ENCODE measurements at places on chromosomes 4 and X.

DNA sequence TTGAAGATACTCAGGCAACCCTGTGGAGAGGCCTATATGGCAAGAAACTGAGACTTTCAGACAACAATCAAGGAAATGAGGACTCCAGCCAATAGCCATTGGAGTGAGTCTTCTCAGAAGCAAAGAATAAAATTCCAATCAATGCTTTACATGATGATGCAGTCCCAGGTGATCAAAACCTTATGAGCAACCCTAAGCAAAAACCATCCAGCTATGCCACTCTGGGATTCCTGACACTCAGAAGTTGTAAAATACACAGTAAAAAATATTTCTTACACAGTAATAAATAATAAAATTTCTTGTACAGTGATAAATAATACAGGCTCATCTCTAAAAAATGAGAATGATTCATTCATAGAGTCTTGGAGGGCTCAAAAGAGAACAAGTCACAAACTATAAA, 150.6 kb downstream of the IL15 start:
- DNase-seq = no peak

GRCh38 chr4:6162885-6163284, 37.5 kb downstream of the JAKMIP1 start:
- DNase-seq = no peak

DNA sequence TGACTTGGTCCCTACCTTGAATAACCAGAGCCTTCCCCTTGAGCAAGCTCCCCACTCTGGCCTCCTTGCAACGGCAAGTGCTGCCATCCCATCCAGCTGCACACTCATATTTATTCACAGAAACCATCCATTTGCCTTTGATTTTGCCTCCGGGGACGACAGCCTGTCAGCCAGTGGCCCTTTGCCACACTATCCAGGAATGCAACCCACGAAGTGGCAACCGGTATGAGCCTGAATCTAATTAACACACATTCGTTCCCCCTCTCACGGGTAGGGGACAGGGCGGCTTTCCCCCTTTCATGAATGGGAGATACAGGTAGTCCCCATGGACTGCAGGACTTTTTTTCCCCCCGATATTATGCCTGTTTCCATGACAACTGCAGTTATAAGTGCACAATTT, 15.5 kb downstream of the CRMP1 start:
- no peak for DNase-seq

DNA sequence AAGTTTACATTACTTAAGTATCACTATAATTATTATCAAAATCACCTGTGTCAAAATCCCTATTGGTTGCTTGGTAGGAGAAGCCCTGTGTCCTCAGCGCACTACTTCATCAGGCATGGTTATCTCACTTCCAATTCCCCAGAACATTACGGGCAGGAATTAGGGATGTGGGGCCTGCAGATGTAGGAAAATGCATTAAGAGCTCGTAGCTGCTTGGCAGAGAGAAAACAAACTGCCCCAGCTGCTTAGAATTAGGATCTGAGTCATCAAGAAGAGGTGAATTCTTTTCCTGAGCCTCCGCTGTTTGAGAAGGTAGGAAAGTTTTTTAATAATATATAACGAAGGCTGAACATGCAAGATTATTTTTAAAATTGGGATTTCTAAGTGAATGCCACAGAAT, 31.1 kb upstream of the CLNK start:
- no peak for DNase-seq

DNA sequence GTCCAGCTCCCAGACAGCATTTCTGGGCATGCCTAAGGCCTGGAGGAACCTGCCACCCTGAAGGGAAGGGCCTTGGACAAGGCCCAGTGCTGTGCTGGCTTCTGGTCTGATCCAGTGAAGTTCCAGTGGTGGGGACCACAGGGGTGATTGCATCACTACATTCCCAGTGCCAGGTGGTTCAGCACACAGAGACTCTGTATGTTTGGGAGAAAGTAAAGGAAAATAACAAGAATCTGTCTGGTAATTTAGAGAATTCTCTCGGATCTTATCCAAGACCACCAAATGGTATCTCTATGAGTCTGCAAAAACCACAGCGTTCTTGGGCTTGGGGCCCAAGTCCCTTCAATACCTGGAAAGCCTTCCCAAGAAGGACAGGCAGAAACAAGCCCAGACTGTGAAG, 131.8 kb upstream of the MAD2L1 start:
- no peak for DNase-seq

- DNase-seq = no peak
Measured at GRCh38 chr4:68271851-68272357, 26.4 kb upstream of the TMPRSS11B start.

GRCh38 chr4:102157984-102158383, 187.3 kb downstream of the SLC39A8 start:
- no peak for DNase-seq

- DNase-seq = no peak
Measured at GRCh38 chr4:102632241-102633065, 128.3 kb downstream of the MANBA start.

GRCh38 chr4:176988226-176988625, 195.5 kb upstream of the VEGFC start:
- DNase-seq = no peak

DNA sequence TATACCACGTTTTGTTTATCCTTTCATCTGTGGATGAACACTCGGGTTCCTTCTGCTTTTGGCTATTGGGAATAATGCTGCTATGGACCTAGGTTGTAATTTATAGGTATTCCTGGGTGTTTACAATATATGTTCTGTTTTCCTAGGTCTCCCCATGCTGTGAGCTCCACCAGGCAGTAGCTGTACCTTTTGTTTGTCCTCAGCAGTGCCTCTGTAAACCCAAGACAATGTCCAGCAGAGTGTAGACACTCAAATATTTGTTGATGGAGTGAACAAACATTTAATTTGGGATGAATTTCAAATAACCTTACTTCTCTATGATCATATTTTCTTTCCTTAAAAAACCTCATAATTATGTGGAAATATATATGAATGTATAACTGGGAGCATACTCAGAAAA, 259.5 kb upstream of the BOD1L1 start:
- no peak for DNase-seq

- DNase-seq = no peak
Measured at GRCh38 chr4:7970361-7970946, 30.8 kb upstream of the AFAP1 start.

DNA sequence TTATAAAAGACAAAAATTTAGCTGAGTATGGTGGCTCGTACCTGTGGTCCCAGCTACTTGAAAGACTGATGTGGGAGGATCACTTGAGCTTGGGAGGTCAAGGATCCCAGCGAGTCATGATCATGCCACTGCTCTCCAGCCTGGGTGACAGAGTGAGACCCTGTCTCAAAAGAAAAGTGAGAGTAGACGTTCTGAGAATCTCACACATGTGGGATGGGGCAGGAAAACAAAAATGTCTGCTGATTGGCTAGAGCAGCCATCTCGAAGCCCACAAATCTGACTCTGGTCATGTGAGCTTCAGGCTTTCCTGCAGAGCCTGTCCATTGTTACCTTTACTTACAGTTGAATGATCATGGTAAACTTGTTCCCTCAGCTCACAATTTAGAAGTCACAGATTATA, 23.1 kb upstream of the SLC9A7 start:
- DNase-seq = peak; percentile 18

GRCh38 chrX:148867596-148867995, 367.2 kb downstream of the AFF2 start:
- no peak for DNase-seq

GRCh38 chr4:153616006-153616555, 68.0 kb upstream of the TLR2 start:
- DNase-seq = peak; percentile 75

- DNase-seq = no peak
Measured at GRCh38 chr4:2697995-2698414, 58.1 kb downstream of the TNIP2 start.

DNA sequence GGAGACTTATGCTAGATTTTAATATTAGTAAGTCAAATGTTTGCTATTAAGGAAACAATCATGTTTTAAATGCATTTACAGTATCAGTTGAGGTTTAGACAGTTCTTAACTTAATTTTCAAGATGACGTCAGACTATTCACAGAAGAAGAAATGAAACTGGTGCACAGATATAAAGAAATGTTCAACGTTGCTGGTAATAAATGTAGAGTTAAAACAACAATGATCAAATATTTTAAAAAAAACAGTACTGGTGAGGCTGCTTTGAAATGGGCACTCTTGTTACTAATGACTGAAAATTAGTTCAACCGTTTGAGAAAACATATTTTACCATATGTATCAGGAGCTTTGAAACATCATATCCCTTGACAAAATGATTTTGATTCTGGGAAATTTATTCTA, 44.2 kb downstream of the ABHD18 start:
- no peak for DNase-seq

DNA sequence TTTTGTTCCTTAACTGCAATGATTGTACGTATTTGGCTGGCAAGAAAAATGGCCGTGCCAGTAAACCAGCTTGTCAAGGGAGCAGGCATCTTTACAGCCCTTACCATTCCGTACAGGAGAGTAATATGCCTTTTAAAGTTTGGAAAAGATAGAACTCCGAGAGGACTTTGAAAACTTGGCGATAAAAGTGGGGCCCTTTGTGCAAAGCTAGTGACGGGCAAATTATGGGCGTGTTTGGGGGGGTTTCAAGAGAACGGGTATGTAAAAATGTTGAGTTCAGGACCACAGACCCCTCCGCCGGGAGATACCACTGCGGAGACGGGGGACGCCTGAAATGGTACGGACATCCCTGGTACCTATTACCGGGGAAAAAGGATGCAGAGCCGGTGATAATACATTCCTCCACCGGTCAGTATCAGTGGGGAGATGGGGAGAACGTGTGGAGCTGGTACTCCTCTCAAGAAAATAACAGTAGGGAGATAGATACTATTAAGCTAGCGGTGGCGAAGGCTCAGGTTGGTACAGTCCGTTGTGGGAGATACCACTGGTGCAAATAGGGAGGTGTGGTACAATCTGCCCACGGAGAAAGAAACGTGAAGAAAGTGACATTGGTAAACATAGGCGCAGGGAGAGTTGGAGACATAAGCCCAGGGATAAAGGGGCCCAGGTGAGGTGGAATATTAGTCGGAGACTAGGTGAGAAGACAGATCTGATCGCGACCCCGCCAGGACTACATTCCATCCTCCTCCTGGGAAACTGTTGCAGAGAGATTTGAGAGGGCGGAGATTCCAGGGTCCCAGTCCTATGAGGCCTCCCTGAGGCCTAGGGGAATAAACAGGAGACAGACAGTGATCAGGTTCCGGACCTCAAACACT, 14.5 kb downstream of the SPACA5 start:
- peak; percentile 84 for DNase-seq

GRCh38 chrX:13816176-13816575, 717 bp downstream of the GPM6B start:
- DNase-seq = no peak

DNA sequence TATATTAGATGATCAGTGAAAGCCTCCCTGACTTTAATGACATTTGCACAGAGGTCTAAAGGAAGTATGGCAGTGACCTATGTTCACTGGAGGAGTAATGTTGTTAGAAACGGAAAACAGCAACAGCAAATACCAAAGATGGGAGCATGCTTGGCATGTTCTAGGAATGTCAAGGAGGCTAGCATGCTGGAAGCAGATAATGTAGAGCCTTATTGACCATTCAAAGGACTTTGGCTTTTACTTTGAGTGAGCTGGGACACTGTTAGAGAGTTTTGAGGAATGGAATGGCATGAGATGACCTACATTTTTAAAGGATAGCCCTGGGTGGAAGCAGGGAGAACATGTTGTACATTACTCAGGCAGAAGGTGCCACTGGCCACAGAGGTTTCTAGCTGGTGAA, 6.0 kb downstream of the RPA4 start:
- DNase-seq = no peak

Measured in activated T-cell treated with anti-CD3 and anti-CD28 coated beads, Interleukin-2, amount 50 U/mL, for 48 hours (primary cell).